ENCODE measurements at places on chromosomes 11 and 22.

DNA sequence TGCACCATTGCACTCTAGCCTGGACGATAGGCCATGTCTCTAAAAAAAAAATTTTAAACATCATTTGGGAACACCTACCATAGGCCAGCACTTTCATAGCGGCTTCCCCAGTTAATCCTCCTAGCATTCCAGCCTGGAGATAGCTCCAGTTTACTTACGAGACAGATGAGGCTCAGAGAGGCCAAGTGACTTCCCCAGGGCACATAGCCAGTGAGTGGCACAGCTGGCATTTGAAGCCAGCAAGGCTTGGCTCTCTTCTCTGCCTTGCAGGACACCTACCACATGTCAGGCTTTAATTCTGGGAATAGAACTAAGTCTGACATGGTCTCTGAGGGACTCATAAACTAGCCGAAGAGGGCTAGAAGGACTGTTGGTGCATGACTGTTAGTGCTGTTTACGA, 4.9 kb upstream of the TAGLN start:
- no peak for DNase-seq

DNA sequence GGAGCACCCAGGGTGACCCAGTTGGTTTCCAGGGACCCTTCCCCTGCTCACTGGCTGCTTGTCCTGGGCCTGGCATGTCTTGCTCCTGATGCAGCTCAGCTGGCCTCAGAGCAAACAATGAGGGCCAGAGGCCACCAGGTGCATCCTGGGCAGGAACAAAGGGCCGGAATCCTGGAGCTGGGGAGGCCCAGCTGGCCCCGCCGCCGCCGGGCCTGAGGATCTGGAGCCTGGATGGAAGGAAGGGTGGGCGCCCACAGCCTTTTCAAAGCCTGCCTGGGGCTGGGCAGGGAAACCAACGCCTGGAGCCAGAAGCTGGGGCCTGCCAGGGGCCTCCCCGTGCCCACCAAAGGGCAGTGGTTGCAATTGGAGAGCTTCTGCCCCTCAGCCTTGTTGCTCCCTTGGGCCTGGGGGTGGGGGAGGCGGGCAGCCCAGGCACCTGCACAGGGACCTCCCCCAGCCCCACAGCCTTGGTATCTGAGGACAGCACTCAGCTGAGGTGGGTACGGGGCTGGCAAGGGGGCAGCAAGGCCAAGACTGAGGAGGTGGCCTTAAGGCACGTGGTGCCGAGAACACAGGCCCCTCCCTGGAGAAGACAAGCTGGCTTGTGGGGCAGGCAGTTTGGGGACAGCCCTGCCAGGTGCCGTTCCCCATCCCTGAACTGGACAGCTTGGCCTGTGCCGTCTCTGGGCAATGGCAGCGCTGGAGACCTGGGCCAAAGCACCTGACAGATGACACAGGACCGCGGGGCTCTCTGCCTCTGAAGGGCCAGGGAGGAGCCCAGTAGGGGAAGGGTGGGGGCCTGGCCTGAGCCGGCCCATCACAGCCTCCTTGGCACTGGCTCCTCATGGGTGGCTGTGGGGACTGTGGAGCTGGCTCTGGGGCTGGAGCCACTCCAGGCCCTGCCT, 7.1 kb upstream of the ADORA2A start:
- no peak for DNase-seq

- DNase-seq, result no peak
These were observed 13.1 kb downstream of the MS4A15 start for GRCh38 chr11:60769811-60770210.

GRCh38 chr11:85431319-85431718, 195.8 kb downstream of the DLG2 start:
- no peak for DNase-seq

DNA sequence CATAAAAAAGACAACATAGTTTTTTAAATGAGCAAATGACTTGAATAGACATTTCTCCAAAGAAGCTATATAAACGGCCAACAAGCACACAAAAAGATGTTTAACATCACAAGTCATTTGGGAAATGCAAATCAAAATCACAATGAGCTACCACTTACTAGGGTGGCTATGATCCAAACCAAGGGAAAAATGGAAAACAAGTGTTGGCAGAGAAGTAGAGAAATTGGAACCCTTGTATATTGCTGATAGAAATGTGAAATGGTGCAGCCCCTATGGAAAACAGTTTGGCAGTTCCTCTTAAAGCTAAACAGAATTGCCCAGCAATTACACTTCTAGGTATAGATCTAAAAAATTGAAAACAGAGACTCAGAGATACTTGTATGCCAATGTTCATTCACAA, 29.0 kb downstream of the PAMR1 start:
- no peak for DNase-seq

DNA sequence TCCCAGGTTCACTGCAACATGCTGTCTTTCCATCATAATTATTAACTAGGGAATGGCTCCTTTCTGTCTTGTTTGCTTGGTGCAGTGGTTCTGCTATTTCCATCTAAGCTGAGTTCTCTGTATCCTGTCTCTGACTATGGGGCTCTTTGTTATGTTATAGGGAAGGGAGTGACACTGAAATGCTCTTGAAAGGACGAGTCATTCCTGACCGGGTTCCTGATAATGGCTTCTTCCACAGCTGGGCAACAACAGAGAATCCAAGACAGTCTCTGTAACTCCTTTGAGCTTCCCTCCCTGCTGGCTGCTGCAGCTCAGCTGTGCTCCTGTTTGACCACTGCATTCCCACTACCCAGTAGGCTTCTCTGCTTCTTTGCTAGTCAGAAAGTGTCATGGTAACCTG, 24.1 kb downstream of the OR2AT4 start:
- DNase-seq, result no peak

- DNase-seq, result no peak
These were observed 20.2 kb downstream of the MS4A6E start for GRCh38 chr11:60347084-60347797.

DNA sequence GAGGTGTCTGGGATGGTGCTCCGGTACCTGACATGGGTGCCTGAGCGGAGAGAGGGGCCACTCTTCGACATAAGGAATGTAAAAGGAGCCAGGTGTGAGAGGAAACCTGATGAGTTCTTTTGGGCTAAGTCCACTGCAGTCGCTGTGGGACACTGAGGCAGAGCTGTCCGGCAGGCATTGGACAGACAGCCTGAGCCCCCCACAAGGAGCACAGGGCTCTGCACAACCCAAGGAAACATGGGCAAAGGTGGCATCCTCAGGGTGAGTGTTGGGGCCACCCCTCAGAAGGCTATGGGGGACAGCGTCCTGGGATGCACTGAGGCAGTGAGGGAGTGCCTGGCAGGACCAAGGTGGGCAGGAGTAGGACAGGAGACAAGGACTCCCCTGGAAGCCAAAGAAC, 57.7 kb upstream of the EMID1 start:
- DNase-seq, result no peak

DNA sequence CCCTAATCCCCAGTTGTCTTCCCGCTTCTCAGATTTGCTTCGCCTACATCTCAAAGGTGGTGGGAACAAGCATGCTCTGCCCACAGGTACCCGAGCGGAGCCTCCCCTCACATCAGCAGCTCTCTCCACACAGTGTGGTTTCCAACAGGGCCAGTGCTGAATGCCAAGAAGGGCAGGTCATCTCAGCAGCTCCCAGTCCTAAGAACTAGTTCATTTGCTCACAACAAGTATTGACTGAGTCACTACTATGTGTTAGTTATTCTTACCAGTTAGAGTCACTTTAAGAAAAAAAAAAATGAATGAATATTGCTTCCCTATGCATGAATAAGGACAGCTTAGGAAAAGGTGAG, 66.2 kb downstream of the THAP12 start:
- DNase-seq, result no peak

Data from T-helper 2 cell (primary cell).